Amniotic epithelial cell (primary cell): ENCODE measurements at places on chromosomes 7 and 10.

GRCh38 chr7:30133736-30134610 is 813 bp upstream of the MTURN start:
- peak; percentile 16 for DNase-seq

DNA sequence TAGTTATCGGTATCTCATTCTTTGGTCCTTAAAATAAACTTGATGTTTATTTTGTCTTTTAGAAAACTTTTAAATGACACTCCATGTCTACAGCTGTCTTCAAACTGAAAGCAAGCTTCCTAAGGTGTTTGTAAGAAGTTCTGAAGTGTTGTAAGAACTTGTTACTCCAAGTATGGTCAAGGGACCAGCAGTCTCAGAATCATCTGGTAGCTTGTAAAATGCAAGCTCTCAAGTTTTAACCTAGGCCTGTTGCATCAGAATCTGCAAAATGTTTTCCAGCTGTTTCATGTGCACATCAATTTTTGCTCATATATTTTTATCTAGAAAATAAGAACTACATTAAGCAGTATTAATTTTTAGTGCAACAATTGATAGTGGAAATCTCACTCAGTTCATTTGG is 104.1 kb downstream of the THSD7A start:
- no peak for DNase-seq

DNA sequence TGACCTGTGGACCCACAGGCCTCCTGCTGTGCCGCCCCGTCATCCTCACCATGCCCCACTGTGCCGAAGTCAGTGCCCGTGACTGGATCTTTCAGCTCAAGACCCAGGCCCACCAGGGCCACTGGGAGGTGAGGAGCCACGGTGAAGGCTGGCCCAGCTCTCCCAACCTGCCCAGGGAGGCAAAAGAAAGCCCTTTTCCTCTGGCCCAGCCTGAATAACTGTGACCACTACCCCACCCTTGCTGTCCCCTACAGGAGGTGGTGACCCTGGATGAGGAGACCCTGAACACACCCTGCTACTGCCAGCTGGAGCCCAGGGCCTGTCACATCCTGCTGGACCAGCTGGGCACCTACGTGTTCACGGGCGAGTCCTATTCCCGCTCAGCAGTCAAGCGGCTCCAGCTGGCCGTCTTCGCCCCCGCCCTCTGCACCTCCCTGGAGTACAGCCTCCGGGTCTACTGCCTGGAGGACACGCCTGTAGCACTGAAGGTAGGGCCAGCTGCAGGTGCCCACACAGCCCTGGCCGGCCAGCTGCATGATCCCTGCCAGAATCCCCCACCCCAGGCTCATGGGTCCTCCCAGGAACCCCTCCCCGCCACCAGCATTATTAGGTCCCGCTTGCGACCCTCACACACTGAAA is 25.5 kb upstream of the SLC29A3 start:
- no peak for DNase-seq

DNA sequence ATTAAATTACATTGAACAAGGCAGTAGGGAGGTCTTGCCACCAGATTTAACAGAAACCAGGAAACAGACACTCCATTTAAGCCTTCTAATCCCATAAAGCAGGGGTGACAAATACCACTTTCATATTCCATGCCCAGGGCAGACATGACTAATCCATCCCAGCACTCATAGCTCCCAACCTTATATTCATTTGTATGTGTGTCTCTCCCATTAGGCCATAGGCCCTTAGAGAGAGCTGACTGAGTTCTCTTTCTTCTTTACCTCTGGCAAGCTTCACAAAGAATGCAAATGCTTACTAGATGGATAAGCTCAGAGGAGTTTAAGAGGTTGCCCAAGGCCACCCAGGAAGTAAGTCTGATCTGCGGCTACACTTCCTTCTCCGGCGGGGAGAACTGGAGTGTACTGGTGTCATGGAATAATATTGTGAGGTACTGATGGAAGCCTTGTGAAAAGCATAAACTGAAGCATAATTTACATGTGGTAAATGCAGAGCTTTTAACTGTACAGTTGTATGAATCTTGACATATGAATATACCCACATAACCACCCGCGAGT is 239.7 kb upstream of the HABP2 start:
- no peak for DNase-seq

GRCh38 chr7:106247841-106248240 is 36.9 kb downstream of the NAMPT start:
- no peak for DNase-seq

GRCh38 chr10:124725171-124725631 is 19.0 kb downstream of the FAM53B start:
- no peak for DNase-seq

DNA sequence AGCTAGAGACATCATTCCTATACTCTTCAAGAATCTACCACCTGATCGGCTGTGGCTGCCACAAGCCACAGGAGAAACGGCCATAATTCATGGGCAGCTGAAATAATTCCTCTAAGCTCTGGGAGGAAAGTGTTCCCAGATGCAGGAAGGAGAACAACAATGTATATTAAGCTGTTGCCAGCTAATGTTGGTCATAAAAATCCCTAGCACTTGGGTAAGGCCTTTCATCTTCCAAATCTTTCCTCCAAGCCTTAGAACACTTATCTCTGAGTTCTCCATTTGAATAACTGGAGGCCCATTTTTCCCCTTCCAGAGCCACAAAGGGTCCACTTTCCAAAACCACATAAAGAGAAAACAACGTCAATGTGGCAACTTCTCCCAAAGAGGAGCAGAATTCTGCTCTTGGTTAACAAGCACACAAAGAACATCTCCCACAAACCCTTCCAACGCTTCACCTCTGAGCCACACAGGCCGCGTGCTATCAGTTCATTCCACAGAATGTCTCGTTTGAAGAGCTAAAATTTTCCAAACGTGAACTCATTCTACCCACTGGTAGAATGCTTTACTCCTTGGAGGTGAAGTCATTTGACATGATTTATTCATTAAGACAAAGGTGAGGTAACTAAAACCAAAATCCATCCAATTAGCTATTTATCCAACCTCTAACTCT is 11.2 kb downstream of the KCNMA1 start:
- peak; percentile 98 for DNase-seq

DNA sequence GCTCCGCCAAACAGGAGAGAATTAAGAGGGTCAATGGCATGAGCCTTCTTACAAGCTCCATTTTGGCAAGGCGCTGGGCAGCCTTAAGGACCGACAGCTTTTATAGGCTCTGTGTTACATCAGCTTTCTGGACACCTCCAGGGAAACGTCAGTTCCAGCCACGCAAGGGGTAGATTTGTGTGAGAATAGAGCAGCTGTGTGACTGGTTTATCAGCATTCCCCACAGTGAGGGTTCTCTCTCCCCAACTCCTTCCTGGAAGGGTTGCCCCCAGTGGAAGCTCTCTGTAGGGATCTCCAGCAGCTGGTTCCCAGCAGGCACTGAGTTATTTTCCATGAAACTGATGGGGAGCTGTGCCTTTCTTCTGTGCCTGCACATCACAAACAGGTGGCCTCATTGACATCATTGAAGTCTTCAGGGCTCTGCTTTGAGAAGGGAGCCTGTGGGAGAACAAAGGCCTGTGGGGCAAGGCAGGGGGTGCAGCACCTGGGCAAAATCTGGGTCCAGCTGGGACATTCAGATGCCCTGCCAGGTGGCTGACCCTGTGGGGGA is at the start of gene CUZD1:
Gene CUZD1, minus strand, starts transcription at position 75 of the 550 bp plus-strand sequence. Its CDS starts 14 bp downstream, at position 61.
- no peak for DNase-seq

DNA sequence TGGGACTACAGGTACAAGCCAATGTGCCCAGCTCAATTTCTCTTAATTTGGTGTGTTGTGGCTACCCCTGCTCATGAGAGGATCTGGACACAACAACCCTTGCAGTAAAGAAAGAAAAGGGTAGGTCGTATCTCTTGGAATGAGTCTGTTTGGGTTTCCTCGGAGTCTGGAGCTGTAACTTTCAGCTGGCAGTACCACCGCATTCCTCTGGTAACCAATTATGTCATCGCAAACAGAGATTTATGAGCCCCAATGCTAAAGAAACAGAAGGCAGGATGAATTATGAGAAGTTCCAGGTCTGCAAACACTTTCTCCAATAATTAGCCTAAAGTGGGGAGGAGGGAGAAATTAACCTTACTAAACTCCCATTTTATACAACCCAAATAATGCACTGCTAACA is 186.6 kb upstream of the NRP1 start:
- DNase-seq: peak; percentile 49

GRCh38 chr7:149813254-149814035 is 24.7 kb upstream of the ZNF862 start:
- no peak for DNase-seq

GRCh38 chr10:24350070-24350921 is 141.4 kb downstream of the KIAA1217 start:
- peak; percentile 84 for DNase-seq

DNA sequence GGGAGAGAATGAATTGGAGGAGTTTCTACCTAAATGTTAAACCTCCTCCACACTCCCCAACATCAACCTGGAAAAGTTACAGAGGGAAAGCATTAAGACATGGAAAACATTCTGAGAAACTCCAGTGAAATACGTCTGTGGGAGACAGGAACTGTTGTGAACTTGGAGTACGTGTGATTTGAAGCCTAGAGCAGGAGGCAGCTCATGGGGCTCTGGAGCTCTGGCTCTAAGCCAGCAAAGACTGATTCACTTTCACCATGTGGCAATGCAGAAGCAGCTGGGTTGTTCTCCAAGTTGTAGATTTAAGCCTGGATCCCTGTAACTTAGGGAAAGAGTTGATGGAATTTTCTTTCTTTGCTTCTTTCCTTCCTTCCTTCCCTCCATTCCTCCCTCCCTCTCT is 503.2 kb downstream of the NRG3 start:
- DNase-seq: peak; percentile 93

- no peak for DNase-seq
Measured at GRCh38 chr7:4670791-4671190, 11.3 kb upstream of the FOXK1 start.

GRCh38 chr10:58431903-58432302 is 46.7 kb downstream of the TFAM start:
- DNase-seq: peak; percentile 7

- DNase-seq: peak; percentile 39
Measured at GRCh38 chr7:112212571-112212970, 6.1 kb downstream of the ZNF277 start.

- no peak for DNase-seq
Measured at GRCh38 chr10:72109636-72110157, 21.3 kb upstream of the SPOCK2 start.

GRCh38 chr10:5544216-5544805 is 19.6 kb downstream of the CALML3 start:
- DNase-seq: no peak

DNA sequence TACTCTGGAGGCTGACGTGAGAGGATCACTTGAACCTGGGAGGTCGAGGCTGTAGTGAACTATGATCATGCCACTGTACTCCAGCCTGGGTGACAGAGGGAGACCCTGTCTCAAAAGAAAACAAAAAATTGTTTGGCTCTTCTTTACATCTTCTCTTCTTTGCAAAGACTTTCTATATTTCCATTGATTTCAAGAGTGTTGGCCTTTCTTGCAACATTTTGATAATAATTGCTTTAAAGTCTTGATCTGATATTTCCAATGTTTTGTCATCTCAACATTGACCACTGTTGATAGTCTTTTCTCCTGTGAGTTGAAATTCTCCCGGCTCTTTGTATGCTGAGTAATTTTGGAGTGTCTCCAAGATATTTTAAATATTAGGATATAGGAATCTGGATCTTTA is 17.8 kb upstream of the CLDN4 start:
- DNase-seq: no peak

DNA sequence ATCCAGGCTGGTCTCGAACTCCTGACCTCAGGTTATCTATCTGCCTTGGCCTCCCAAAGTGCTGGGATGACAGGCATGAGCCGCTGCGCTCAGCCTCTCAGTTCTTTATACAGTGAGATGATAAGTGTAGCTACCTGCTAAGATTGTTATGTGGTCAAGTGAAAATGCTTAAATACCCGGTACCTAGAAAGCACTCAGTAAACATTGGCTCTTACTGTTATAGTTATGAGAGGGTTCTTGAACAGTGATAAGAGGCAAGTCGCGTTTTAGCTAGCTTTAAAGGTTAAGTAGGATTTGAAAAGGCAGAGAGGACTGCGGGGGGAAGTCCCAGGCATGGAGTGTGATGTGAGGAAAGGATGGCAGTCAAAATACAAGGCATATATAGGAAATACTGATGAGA is 4.5 kb downstream of the ZKSCAN1 start:
- DNase-seq: no peak

GRCh38 chr10:15464381-15464780 is 93.3 kb upstream of the FAM171A1 start:
- no peak for DNase-seq

DNA sequence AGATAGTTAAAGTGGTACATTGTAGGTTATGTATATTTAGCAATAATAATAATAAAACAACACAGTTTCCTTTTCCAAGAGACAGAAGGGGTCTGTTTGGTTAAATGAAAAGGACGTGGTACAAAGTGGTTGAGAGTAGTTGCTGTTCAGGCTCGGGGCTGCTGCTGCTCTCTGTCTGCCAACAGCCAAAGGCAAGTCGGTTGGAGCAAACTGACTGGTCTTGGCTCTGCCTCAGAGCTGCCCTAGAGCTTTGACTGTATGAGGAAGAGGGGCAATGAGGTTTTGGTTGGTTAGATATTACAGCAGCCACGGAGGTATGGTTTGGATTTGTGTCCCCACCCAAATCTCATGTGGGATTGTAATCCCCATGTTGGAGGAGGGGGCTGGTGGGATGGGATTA is 95.3 kb downstream of the CACNB2 start:
- no peak for DNase-seq

DNA sequence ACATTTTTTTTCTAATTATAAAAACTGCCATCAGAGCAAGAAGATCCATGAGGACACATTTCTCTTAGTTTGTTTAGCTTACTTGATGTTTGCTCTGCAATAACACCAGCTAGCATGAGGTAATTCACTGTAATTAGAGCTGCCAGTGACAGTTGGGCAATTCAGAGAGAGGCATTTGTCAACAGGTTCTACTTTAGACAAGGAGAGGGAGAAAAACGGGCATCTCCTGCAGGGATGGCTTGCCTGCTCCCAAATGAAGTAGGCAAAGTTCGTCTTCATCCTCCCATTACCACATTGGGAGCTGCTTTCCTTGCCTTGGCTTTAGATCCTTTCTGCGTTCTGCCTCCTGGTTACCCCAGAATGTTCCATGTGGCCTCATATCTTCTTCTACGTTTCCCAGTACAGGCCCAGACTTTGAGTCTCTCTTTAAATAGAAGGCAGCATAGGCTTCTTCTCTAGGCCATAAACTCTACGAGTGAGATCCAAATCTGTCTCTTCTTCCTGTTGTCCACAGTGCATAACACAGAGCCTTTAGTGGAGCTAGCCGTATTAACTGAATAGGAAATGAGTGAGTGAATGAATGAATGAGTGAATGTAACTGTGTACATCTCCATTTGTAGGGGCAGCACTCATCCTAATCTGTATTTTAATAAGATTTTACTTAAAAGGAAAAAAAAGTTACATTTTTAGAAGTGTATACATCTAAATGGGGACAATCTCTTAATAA is 21.2 kb downstream of the ASB15 start:
- peak; percentile 40 for DNase-seq

GRCh38 chr10:42753126-42753506 is 29.5 kb upstream of the BMS1 start:
- peak; percentile 50 for DNase-seq

- no peak for DNase-seq
Measured at GRCh38 chr10:510415-510881, 179.0 kb downstream of the DIP2C start.
